ENCODE measurements at places on chromosomes 7 and 10. TPM values are rescaled to one million over a fixed set of nuclear protein-coding genes. Genes with fewer than 3 reads are reported as not detected.
A peak's percentile ranks its signal among the peaks of the same experiment; 100 is the strongest.

Gene RADIL
- total RNA-seq: 0.83 TPM

Gene RNF32
- total RNA-seq: 1.6 TPM

Gene CNTNAP2
- total RNA-seq: 1.1 TPM

Gene DAGLB
- 38.1 TPM for total RNA-seq

Gene AFAP1L2
- total RNA-seq: 1.1 TPM

- H3K27me3 ChIP-seq: no peaks in the 10 kb centered on the region
- H3K36me3 ChIP-seq: peaks cover 4% of the 10 kb centered on the region
- H3K27ac ChIP-seq: no peak overlapping the region
- peaks cover 13% of the 10 kb centered on the region for H3K4me1 ChIP-seq
- no peak overlapping the region for H3K4me3 ChIP-seq
- DNase-seq: no peak
Measured at GRCh38 chr7:133056370-133057238, 25.3 kb downstream of the CHCHD3 start.

GRCh38 chr10:128907155-128907941 is 559.7 kb upstream of the MGMT start:
- no peak for DNase-seq
- no peaks in the 10 kb centered on the region for H3K4me1 ChIP-seq
- H3K4me3 ChIP-seq: no peak overlapping the region
- H3K36me3 ChIP-seq: no peaks in the 10 kb centered on the region
- H3K27me3 ChIP-seq: no peaks in the 10 kb centered on the region

DNA sequence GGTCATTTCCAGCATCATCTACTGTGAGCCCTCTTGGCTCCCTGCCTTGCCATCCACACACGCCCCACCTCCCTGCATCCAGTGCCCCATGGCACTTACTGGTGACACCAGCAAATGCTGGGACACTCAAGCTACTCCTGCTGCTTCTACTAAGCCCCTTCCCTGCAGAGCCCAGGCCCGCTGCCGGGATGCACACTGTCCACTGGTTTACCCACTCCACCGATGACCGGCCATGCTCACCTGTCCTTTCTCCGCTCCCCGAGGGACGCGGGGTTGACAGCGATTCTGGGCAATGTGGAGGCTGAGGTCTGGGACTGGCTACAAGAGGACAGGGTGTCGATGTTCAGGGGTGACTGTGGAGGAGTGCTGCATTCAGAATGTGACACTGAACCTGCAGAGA is 110.2 kb downstream of the DLG5 start:
- H3K4me3 ChIP-seq: no peak overlapping the region
- H3K27me3 ChIP-seq: no peaks in the 10 kb centered on the region
- peaks cover 21% of the 10 kb centered on the region for H3K36me3 ChIP-seq
- H3K4me1 ChIP-seq: no peaks in the 10 kb centered on the region
- no peak for DNase-seq

GRCh38 chr7:35909870-35910357 is 109.1 kb downstream of the SEPTIN7 start:
- H3K36me3 ChIP-seq: peaks cover 14% of the 10 kb centered on the region
- DNase-seq: no peak
- no peaks in the 10 kb centered on the region for H3K27me3 ChIP-seq
- H3K4me3 ChIP-seq: no peak overlapping the region
- no peak overlapping the region for H3K27ac ChIP-seq

DNA sequence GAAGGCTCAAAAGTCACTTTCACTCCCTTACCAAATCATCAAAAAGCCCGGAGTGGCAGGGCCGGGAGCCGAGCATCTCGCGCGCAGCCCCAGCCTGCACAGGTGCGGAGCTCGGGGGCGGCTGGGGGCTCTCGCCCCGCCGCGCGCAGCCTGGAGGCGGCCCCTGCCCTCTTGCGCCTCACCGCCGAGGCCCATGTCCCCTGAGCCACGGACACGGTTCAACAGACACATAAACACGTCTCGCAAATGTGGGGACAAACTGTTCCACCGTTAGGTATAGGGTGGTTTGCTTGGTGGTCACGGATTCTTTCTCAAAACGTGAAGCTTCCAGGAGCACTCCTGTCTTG is 700 bp downstream of the GSAP start:
- peak overlapping the region; percentile 70 for H3K4me3 ChIP-seq
- H3K4me1 ChIP-seq: peaks cover 44% of the 10 kb centered on the region
- peaks cover 23% of the 10 kb centered on the region for H3K36me3 ChIP-seq
- no peaks in the 10 kb centered on the region for H3K27me3 ChIP-seq

DNA sequence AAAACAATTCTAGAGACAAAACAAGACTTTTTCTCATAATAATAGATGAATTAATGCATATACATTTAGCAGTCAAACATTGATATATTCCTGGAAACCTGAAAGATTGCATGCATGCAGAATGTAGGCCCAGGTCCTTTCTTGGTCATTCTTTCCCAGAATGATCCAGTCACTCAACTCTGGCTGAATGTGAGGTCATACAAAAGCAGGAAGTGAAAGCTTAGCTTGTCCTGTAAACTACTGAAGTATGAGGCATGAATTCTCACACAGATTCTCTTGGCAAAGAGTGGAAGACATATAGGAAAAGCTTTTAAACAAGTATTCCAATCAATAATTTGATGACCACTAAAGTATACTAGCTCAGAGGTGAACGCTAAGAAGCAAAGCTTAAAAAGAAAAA is 253.9 kb downstream of the PPP1R3A start:
- no peak for DNase-seq
- no peaks in the 10 kb centered on the region for H3K27me3 ChIP-seq
- H3K27ac ChIP-seq: no peak overlapping the region
- no peaks in the 10 kb centered on the region for H3K36me3 ChIP-seq

GRCh38 chr7:108614896-108615295 is 45.2 kb downstream of the DNAJB9 start:
- H3K27me3 ChIP-seq: peaks cover 13% of the 10 kb centered on the region
- H3K4me1 ChIP-seq: no peaks in the 10 kb centered on the region
- DNase-seq: no peak
- no peak overlapping the region for H3K4me3 ChIP-seq
- no peaks in the 10 kb centered on the region for H3K36me3 ChIP-seq
- no peak overlapping the region for H3K27ac ChIP-seq

- DNase-seq: no peak
- peaks cover 14% of the 10 kb centered on the region for H3K4me1 ChIP-seq
- H3K27me3 ChIP-seq: no peaks in the 10 kb centered on the region
- H3K27ac ChIP-seq: no peak overlapping the region
- H3K4me3 ChIP-seq: no peak overlapping the region
Measured at GRCh38 chr10:52645187-52645758, 127.3 kb downstream of the MBL2 start.

DNA sequence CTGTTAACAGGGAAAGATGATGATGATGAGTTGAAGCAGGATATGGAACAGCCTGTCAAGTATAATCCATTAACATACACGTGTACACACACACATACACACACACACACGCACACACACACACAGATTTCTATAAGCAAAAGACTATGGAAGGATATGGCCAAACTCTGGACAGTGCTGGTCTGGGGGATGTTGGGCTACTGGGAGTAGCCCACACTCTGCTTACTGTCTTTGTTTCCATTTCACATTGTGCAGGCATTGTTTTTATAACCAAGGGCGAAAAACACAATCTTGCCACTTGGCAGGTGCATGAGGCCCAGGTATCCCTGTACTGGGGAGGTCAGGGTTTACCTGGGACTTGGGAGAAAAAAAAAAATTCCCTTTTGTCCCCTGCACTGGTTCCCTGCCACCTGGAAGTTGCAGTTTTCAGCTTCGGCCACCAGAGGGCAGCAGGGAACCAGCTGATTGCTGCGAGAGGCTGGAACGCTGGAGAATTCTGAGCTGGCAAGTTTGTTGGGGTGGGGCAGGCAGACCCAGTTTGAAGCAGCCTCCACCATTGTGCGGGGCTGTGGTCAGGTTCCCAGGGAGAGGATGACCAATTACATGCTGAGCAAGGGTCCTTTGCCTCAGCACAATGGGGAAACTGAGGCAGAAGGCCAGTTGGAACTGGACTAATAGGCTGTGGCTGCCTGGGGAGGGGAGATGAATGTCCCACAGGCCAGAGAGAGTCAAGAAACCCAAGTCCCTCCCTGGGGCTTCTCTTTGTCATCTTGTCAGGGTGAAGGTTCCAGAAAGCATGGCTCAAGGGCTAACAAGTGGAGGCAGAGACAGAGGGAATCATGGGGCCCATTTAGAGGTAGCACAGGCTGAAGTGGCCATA is 27.3 kb downstream of the PPIF start:
- H3K27ac ChIP-seq: no peak overlapping the region
- no peak overlapping the region for H3K4me3 ChIP-seq

DNA sequence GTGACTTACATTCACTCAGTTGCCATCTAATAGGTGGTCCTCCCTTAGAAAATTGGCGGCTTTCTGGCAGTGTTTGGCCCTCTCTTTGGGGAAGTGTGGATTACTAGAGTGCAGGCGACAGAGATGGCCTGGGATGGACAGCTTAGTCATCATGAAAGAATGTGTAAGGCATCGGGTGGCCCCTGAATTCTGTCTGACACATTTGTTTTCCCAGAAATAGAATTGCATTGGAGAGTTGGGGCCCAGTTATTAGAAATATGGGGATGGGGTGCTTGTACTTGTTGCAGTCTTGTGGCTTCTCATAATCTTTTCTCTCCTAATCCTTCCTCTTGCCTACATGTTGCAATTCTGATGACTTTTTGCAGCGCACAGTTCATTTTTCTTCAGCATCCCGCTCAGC is 13.8 kb downstream of the TCF7L2 start:
- peaks cover 47% of the 10 kb centered on the region for H3K36me3 ChIP-seq

DNA sequence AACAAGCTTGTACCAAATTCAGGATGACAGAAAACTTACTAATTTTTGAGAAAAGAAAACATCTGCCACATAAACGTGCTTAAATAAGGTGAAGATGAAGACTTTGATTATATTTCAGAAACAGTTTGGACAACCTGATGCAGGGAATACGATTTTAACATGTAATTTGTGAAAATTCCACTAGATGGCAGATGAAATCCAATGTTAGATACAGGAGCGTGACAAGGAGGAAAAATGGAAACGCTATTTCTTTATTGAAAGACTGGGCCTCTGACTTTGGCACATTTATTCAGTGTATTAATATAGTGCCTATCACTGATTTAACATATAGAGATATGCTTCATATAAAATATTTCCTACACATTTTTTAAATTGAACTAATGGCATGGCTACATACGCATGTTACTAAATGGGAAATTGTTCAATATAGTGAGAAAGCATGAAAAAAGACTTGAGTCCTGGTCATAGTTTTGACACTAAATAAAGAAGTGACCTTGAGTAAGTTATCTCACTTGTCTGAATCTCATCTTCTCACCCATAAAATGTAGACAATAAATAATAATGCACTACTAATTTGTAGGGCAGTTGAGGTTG is 60.7 kb downstream of the CD36 start:
- H3K4me3 ChIP-seq: no peak overlapping the region
- no peak overlapping the region for H3K27ac ChIP-seq
- no peaks in the 10 kb centered on the region for H3K36me3 ChIP-seq
- no peak for DNase-seq
- no peaks in the 10 kb centered on the region for H3K4me1 ChIP-seq
- H3K27me3 ChIP-seq: no peaks in the 10 kb centered on the region

GRCh38 chr7:133452577-133452976 is 199.7 kb downstream of the EXOC4 start:
- H3K27ac ChIP-seq: no peak overlapping the region
- no peaks in the 10 kb centered on the region for H3K4me1 ChIP-seq
- DNase-seq: no peak
- no peaks in the 10 kb centered on the region for H3K36me3 ChIP-seq
- no peaks in the 10 kb centered on the region for H3K27me3 ChIP-seq
- H3K4me3 ChIP-seq: no peak overlapping the region

DNA sequence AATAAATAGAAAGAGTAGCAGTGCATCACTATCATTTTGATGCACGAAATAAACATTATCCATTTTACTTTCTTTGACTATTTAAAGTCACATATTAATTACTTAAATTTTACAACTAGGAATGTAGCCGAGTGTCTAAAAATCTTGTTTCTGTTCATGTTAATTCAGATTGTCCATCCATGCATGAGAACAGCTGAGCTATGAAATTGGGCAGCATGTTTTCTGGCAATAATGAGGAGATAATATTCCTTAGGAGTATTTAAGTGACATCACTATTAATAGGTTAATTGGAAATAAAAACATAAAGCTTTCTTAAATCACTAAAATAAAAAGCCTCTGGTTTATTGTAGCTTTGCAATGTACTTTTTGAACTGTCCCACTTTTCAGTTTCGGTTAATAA is 293.8 kb downstream of the PHTF2 start:
- H3K4me3 ChIP-seq: no peak overlapping the region
- H3K4me1 ChIP-seq: no peaks in the 10 kb centered on the region
- DNase-seq: no peak
- H3K27me3 ChIP-seq: peaks cover 27% of the 10 kb centered on the region
- no peaks in the 10 kb centered on the region for H3K36me3 ChIP-seq

DNA sequence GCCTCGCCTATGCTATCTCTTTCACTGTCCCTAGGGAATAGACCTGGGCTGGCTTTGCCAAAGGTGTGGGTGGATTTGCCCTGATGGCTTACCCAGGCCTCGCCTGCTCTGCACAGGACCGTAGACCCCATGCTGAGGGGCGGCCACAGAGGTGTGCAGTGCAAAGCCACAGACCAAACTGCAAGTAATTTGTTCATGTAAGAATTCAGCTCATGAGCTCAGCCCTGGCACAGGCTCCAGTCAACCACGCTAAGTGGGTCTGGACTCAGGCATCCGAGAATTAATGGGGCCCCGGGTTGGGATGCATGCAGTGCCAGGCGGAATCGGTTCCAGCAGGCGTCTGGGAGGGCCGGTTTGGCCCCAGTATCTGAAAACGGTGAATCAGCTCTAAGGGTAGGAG is 445.2 kb downstream of the DNAJB6 start:
- no peak overlapping the region for H3K4me3 ChIP-seq
- no peak overlapping the region for H3K27ac ChIP-seq
- no peaks in the 10 kb centered on the region for H3K4me1 ChIP-seq
- no peaks in the 10 kb centered on the region for H3K36me3 ChIP-seq

- no peaks in the 10 kb centered on the region for H3K36me3 ChIP-seq
- no peak overlapping the region for H3K27ac ChIP-seq
- no peaks in the 10 kb centered on the region for H3K4me1 ChIP-seq
Measured at GRCh38 chr10:45280113-45280760, 35.2 kb downstream of the OR13A1 start.

GRCh38 chr10:97676770-97677581 is 10.1 kb downstream of the AVPI1 start:
- H3K27me3 ChIP-seq: no peaks in the 10 kb centered on the region
- H3K36me3 ChIP-seq: peaks cover 34% of the 10 kb centered on the region
- no peak overlapping the region for H3K4me3 ChIP-seq
- H3K4me1 ChIP-seq: no peaks in the 10 kb centered on the region
- peak; percentile 49 for DNase-seq

GRCh38 chr7:326809-327232 is 36.9 kb downstream of the FOXL3 start:
- peaks cover 31% of the 10 kb centered on the region for H3K4me1 ChIP-seq
- DNase-seq: peak; percentile 53
- H3K4me3 ChIP-seq: no peak overlapping the region

DNA sequence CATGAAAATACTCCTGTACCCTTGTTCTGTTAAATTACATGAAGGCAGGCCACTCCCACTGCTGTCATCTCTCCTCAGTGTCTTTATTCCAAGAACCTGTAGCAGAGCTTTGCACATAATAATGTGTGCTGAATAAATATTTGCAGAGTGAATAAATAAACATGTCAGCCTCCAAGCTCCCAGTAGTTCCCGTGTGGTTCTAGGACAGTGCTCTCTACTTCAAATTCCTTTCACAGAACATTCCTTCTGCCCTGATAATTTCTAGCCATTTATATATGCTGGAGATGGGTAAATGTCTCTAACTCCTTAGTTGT is 20.3 kb upstream of the HYAL4 start:
- H3K27ac ChIP-seq: no peak overlapping the region
- H3K4me1 ChIP-seq: peaks cover 10% of the 10 kb centered on the region
- peaks cover 8% of the 10 kb centered on the region for H3K27me3 ChIP-seq
- no peak overlapping the region for H3K4me3 ChIP-seq
- no peak for DNase-seq
- no peaks in the 10 kb centered on the region for H3K36me3 ChIP-seq
